NCI-H187 treated with DMSO at 0.1 percent for 48 hours (cell line): ENCODE measurements at places on chromosomes 2 and 18.

DNA sequence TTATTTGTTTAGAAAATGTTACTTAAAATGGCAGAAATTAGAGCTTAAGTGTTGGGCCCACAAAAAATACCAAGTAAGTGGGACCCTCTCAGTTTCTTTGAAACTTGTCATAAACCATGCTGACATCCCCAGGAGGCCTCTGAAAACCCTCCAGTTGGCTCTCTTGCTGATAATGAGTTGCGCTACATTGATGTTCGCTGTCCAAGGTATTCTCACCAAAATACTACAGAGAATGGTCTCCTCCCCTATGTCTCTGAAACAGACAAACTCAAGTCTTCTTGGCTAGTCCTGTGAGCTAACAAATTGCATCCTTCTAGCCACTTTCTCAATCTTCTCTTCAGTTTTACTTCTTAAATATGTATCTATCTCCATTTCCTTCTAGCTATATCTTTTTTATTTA lies 669.4 kb downstream of the IRS1 start:
- no peak for DNase-seq

GRCh38 chr18:45050712-45051601 lies 370.3 kb downstream of the SETBP1 start:
- DNase-seq: no peak

DNA sequence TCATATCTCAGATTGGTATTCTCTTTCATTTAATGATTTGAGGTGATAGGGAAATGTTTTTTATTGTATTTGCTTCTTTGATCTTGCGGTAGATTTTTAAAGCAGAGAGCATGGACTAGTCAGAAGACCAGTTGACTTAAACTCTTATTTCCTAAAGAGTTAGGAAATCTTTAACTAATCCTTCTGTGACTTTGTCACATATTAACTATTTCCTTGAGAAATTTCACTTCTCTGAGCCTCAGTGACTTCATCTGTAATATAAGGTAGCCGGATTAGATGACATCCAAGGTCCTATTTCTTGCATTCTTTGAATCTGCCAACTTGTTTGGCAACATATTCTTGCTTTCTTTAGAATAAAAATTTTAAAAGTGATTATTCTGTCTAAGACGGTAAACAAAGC lies 55.6 kb downstream of the MTX2 start:
- DNase-seq: no peak

GRCh38 chr2:191032588-191033429 lies 18.8 kb upstream of the STAT1 start:
- DNase-seq: no peak

- no peak for DNase-seq
Measured at GRCh38 chr2:220104871-220105351, 477.5 kb downstream of the SLC4A3 start.

- no peak for DNase-seq
Measured at GRCh38 chr2:68050353-68050752, 12.5 kb downstream of the C1D start.
